ENCODE measurements at places on chromosomes 11 and 22.

GRCh38 chr11:79493555-79494171 lies 52.8 kb upstream of the TENM4 start:
- peak; percentile 39 for DNase-seq

DNA sequence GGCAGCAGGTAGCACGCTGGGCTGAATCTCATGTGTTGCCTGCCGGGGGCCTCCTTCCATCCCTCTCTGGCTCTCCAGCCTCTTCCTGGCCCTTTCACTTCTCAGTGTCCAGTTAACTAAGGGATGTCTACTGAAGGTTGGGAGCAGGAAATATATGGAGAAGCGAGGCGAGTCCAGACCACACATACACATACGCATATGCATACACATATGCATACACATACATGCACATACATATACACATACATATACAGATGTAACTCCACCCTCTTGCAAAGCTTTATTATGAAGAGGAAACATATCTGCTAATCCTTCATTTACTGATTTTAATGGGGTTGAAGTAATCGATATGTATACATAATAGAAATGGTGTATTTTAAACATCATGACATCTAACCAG lies 636.1 kb upstream of the CCDC179 start:
- no peak for DNase-seq

DNA sequence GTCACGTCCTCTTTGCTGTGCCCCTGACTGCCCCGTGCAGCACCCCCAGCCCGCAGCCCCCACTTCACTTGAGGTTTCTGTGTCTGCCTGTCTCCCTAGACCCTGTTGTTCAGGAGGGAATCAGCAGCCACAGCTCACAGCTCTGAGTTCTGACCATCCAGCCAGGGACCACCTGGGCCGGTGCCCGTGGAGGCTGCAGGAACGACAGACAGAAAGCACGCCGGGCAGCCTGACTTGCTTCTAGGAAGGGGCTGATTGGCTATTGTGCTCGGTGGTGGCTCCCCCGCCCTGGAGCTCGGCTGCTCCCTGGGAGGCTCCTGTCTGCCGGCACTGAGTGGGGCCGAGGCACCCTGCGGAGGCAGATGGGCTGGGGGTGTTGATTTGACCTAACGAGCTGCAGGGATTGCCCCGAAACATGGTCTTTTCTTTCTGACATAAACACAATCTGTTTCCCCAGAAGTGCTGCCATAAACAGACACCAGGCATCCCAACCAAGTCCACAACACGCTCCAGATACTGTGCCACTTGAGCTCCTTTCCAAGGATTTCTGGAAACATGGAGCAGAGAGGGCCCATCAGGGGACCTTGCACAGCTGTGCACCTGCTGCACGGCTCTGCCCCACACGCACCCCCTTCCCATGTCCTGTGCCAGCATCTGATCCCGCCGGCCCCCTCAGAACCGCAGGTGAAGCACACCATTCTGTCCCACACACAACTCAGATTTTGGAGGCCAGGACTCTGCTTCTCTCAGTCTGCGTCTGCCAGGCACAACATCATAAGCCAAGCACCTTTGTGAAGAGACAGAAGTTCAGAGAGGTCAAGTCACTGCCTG lies 855.9 kb downstream of the TBC1D22A start:
- no peak for DNase-seq

DNA sequence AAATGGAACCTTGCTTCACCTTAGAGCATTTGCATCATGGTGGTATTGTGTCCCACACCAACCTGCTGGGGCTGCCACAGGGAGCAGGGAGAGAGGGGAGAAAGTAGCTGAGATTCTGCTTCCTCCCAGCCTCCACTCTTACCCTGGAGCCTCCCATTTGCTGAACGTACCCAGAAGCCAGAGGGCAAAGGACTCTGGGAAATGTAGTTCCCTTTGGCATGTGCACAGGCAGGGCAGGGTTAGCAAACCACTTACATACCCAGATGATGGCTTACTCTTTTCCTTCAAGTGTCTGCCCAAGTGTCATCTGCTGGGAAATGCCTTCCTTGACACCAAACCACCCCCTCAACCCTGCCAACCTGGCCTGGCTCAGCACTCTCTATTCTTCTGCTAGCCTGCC lies 16.9 kb downstream of the SMIM38 start:
- no peak for DNase-seq

GRCh38 chr11:119027561-119028345 lies 2.9 kb downstream of the SLC37A4 start:
- DNase-seq: no peak

DNA sequence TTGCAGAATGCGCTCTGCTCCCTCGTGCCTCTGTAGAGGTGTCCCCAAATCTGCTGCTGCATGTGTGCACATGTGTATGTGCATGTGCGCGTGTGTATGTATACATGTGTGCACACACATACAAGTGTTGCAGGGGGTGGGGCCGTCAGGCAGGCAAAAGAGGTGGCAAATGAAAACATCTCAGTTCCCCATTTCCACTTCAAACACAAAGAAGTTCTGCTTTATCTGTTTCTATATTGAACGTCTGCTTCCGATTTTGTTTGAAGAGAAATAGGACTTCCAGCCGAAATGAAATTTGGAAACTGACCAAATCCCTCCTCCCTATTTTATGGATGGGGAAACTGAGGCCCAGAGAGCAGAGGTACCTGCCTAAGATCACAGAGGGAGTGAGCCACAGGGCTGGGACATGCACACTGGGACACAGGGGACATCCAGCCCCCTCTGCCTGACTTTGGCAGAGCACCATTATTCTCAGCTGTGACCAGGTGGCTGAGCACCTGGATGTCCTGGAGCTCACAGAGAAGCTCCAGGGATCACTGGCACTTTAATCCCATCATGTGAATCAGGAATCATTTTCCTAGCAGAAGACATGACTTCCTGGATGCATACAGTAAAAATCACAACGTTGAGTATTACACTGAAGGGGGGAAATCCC lies 41.2 kb upstream of the ALX4 start:
- DNase-seq: peak; percentile 15

GRCh38 chr22:29916007-29916544 lies 33.1 kb downstream of the MTMR3 start:
- DNase-seq: no peak

- DNase-seq: no peak
These were observed 52.0 kb upstream of the CHRNA10 start for GRCh38 chr11:3723014-3723708.

DNA sequence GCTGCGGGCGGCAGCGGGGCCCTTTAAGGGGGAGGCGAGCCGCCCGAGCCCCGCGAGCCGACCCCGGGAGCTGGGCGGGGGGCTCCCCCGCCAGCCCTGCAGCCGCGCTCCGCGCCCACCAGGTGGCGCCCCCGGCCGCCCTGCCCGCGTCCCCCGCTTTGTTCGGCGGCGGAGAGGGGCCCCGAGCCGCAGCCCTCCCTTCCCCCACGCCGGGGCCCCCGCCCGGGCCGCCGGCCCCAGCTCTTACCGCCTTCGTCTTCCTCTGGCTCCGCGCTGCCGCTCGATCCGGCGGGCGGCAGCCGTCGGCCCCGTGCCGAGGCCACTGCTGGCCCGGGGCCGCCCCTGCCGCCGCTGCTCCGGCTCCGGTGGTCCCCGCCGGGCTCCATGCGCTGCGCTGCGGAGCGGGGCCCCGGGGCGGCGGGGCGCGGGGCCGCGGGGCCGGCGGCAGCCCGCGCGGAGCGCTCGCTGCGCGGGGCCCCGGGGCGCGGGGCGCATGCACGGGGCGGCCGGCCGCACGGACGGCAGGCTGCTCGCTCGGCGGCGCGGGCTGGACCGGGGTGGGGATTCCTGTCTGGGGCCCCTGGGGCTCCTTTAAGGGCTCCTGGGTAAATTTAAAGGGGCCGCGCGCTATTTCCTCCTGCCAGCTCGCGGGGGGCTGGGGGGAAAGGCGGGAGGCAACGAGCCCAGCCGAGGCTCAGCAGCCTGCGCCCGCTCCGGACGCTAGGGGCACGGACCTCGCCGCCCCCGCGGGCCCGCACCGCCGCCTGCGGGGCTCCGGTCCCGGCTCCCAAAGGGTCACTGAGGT lies at the start of gene ZFTA:
Gene ZFTA (minus strand): TSS at position 539 of the 805 bp plus-strand sequence. CDS start 153 bp downstream, at position 386.
- DNase-seq: peak; percentile 70

DNA sequence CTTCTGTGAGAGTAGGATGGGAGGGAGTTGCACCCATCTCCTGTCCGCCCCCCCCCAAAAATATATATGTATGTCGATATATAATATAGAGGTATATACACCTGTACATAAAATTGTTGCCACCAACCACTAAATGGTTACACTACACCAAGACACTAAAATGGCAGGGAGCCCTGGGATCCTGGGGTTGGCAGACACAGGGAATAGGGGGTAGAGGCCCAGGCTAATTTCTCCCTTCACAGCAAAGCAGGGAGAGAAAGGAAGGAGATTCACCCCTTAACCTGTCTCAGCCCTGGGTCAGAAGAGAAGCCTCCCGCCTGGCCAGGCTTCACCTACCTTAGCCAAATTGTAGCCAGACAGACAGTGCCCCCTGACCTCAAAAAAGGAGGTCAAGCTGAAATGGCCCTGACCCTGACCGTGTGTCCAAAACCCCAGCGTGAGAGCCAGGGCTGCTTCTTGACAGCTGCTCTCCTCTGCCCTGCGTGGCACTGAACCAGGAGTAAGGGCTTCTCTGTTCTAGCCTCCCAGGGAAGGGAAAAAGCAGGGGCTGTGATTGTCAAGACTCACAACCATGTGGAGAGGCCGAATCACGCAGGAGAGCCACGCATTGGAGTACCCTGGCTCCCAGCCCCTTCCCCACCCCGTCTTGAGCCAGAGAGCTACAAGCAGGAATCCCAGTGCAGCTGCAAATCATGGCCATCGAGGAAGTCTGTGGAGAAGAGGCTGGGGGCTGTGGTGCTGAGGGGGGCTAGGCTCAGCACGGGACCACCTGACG lies 40.5 kb downstream of the SGSM3 start:
- no peak for DNase-seq

DNA sequence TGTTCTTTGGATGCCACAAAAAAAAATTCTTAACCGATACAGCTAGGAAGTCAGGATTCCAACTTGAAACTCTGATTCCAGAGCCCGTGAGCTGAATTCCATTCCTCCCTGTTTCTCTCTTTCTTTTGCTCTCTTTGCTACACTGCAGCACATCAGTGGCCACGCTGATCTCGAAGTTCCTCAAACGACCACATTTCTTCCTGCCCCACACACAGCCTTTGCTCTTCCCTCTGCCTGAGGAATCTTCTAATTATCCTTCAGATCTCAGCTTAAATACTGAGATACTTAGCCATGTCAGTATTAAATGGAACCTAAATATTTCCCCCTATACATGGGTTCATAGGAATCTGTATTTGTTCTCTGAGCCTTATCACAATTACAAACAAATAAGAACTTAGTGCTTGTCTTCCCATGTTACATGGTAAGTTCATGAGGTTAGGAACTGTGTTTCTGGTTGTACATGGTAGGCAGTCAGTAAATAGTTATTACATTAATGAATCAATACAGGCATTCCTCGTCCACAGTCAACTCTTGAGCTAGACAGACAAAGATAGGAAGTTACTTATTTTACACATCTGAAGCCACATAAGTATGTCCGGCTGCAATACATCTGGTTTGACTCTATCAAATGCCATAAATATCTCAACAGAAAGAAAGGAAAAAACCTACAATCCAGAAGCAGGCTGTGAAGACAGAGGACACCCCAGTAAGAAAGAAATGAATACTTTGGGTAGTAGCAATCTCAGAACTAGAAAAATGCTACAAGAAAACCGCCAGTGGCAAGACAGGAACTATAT lies 86.6 kb downstream of the MAML2 start:
- DNase-seq: no peak

DNA sequence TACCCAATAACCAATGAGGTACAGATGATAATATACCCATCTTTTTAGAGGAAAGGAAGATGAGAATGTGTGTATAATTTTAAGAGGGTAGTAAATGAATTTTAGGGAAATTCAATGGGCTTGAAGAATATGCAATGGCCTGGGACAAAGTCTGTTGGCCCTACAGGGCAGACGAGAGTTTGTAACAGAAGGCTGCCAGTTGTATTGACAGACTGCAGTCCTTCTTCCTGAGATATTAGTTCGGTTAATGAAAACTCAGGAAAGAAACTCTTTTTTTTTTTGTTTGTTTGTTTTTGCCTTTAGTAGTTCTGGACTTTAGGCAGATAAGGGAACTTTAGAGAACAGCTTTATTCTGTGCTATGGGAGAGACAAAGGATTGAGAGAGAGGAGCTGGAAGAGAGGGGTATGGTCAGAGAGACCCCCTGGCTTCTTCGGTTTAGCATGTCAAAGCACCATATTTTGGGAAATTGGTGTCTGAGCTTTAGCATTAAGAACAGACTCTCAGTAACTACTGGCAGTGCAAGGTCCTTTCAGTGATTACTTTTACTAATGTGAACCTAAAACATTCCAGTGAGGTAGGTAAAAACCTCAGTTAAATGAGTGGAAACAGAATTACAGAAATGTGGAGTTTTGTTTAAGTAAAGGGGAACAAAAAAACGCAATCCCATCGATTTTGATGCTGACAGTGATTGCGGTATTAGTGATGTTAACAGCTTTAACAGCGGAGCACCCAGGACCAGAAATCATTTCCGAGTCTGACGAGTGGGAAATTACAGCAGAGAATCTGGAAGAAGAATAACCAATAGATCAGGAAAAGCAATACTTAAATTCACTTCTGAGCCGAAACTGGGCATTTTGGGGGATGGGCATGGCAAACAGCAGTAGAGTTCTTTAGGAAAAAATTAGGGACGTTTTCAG lies 644 bp upstream of the NAALAD2 start:
- no peak for DNase-seq

Measured in GM18507 (cell line).